Common myeloid progenitor, CD34-positive (primary cell): ENCODE measurements at places on chromosomes 5 and 9.

GRCh38 chr5:10503321-10503720 is 60.5 kb upstream of the ANKRD33B start:
- no peak for DNase-seq

DNA sequence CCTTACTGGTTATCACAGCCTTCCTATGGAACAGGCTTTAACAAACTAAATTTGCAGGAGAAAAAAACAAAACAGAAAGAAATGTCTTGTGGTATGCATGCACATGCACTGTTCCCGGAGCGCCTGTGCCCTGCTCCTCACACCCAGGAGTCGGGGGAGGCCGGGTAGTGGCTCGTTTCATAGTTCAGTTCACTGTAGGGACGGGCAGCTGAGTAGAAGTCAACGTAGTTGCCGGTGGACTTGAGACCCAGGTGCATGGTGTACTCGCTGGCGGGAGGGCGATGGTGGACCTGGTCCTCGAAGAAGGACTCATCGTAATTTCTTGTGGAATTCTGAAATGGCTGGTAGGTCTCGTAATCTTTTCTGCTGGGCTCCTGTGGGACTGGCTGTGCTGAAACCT is 212.3 kb upstream of the DAP start:
- no peak for DNase-seq

DNA sequence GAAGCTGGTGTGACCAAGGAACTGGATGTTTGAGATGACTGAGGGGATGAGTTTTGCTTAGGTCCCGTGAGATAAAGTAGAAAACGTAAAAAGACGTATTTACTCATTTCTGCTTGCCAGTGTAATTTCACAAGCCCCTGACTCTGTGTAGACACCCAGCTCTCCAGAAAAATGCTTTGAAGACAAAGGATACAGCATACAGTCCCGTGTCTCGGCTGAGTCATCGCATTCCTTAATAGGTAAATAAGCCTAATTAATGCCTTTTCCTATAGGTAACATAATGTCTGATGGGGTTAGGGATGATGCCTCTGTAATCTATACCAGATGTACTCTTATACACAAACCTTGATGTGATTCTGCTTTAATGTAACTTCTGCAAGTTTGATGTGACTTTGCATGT is 20.2 kb downstream of the S100Z start:
- no peak for DNase-seq

- DNase-seq = no peak
These were observed 30.1 kb upstream of the LRRC14B start for GRCh38 chr5:160921-161802.

- no peak for DNase-seq
These were observed 358.8 kb downstream of the ELAVL2 start for GRCh38 chr9:23467276-23467675.

DNA sequence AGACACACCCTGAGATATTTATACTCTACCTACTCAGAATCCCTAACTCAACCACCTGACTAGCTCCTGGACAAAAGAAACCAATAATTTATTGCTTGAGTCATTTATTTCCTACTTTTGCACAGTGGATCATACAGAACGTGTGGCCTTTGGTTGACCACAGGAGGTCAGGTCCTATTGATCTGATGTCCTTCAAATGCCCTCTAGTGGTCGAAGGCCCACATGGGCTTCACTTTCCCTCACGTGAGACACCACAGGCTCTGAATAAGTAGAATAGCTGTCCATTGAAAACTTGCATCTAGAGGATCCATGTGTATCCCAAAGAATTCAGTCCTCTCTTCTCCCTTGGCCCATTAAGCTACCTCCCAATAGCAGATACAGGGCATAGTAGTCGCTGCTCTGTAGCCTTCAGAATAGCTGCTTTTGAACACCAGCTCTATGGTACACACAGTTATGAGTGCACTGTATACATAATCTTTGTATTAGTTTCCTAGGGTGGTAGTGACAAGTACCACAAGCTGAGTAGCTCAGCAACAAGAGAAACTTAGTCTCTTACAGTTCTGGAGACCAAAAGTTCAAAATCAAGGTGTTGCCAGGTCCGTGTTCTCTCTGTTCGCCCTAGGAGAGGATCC is 177.6 kb upstream of the SMARCA2 start:
- DNase-seq = peak; percentile 4

DNA sequence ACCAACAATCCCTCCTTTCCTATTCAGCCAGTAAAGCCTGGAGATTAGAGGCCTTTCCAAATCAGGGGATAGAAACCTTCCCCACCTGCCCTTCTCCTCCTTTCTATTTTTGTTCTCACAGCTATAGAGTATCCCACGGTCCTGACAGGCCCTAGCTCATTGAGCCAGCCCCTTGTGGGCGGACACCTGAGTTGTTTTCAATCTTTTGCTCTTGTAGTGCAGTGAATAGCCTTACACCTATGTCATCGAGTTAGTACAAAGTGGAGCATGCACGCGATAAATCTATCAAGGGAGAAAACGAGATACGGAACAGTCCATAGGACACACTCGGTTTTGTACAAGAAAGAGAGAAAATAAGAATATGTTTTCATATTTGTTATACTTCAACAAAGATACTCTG is 77.2 kb downstream of the TSPAN17 start:
- no peak for DNase-seq

DNA sequence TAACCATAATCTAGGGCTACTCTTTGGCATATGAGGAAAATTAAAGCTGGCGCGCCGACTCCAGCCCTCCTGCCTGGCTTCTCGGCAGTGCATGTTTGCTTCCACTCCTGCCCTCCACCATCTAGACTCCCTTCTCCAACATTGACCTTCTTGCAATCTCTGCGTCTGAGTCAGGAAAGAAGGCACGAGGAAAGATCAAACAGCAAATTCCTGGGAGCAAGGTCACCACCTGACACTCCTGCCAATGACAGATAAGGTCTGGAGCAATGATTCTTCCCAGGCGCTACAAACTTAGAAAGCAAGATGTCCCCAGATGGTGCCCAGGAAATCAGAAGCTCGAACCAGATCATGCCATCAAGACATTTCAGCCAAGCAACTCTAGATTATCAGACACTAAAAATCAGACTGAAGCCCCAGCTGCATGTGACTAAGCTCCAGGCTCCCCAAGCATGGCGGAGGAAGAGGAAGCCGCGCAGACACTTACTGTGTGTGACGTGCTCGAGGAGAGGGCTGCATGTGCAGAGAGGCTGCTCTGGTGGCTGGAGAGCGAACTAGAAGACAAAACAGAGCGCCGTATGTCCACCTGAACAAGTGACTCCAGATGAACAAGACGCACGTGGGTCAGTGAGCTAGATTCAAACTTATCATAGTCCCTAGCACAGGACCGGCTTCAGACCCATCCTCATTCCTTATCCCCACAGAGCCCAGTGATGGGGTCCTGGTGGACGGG is 115.3 kb downstream of the UBE2R2 start:
- no peak for DNase-seq

- no peak for DNase-seq
These were observed 775.8 kb downstream of the EFNA5 start for GRCh38 chr5:106894964-106895363.

- no peak for DNase-seq
These were observed 27.7 kb downstream of the PCDHB15 start for GRCh38 chr5:141272906-141273305.

DNA sequence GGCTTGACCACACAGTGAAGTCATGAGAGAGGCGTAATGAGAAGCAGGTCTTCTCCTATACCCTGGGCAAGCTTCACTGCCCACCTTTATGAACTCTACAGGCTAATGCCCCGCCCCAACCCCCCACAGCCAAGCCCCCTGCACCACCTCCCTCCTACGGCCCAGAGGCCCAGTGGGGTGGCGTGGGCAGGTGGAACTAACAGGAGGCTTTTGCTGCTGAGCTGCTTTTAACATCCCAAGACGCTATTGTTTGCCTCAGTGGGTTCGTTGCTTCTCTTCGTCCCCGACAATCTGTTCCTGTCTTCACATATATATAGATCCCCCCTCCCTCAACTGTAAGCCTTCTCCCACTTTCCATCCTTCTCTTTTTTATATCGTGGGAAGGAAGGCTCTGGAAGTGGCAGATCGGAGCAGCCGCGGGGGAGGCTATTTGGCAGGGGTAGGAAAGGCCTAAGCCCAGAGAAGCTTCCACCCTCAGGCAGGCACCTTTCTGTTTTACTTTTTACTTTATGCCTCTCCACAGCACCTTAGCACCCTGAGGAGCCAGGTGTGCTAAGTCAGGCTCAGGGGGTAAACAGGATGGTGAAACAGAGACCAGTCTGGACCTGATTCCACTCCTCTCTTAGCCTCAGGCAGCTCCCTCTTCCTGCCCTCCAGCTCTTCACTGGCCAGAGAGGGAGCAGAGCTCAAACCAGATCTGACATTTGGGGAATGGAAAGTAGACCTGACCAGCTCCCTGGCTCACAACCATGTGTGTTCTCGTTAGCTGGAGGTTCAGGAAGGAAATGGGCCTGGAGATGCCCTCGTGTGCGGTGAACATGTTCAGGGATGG is 26.5 kb downstream of the CD74 start:
- peak; percentile 35 for DNase-seq

DNA sequence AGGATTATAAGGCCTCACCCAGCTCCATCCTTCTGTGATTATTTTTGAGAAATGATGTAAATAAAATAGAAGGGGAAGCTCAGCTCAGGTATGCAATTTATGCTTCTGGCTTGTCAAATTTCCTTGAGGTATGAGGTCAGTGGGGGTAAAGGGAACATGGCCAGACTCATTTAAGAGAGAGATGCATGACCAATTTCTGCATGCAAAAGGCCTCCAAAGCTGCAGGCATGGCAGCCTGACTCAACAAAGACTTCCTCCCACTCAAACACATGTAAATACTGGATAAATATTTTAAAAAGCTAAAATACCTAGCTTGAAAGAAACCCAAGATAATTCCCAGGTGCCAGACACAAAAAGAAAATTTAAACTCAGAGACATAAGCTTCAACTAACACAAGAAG is 101.4 kb upstream of the SLC1A3 start:
- DNase-seq = no peak

- DNase-seq = no peak
These were observed 108.4 kb downstream of the SLIT3 start for GRCh38 chr5:169192536-169192935.

GRCh38 chr5:98776066-98776705 is 2.7 kb downstream of the RGMB start:
- no peak for DNase-seq

DNA sequence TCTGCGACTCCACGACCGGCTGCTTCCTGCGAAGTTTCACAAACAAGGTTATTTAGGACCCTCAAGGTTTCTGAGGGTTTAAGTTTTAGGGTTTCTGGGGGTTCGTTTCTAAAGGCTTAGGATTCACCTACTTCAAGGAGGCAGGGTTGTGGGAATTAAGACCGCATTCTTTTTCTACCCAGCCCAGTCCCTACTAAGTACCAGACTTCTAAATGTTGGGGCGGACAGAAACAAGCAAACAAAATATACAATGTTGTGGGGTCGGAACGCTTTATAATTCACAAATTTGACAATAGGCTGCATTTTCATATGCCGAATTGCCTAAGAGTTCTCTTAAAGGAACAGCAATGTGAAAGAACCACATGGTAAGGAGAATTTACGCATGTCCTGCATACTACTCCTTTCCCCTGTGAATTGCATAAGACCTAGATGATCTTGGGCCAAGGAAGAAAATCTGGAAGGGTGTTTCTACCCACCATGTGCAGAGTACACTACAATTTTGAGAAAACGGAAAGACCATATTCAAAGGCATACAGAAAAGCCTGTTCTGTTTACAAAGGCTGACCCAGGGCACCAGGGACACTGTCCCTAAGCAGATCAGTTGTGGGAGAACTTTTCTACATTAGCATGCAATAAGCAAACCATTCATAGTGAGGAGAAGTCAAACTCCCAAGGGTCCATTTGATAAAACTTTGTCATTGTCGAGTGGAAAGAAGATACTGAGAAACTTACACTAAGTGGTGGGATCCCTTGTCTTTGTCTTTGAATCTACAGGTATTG is 457.3 kb downstream of the RAB3C start:
- DNase-seq = peak; percentile 58

DNA sequence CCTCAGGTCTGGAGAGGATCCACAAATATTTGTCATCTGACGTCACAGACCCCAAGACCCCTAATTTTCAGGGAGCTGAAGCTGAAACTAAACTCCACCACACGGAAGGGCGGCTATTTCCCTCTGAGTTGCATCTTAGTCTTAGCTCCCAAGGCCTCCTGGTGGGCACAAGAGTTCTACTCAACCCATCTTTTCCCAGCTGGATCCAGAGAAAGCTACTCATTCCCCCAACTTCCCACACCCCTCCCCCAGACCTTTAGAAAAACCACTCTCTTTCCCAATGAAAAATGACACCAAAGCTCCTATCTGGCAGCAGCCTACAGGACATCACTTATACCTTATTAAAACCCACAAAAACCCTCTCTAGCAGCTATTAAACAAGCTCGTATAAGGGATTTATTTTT is 67.1 kb upstream of the SLC1A1 start:
- DNase-seq = no peak

DNA sequence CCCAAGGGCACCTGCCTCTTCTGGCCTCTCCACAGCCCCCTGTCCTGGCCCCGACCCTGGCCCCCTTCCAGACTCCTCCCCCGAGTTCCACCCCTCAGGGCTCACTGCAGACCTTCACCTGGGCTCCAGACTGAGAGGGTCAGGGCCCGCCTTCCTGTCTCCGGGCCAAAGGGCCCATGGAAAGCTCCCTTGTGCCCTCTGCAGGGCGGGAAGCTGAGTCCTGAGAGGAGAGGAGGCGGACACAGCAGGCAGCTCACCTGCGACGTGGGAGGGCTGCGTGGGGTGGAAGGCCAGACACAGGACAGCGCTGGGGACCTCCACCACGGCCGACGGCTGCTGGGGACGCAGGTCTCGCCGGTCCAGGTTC is 20.6 kb downstream of the DYNC2I2 start:
- no peak for DNase-seq

DNA sequence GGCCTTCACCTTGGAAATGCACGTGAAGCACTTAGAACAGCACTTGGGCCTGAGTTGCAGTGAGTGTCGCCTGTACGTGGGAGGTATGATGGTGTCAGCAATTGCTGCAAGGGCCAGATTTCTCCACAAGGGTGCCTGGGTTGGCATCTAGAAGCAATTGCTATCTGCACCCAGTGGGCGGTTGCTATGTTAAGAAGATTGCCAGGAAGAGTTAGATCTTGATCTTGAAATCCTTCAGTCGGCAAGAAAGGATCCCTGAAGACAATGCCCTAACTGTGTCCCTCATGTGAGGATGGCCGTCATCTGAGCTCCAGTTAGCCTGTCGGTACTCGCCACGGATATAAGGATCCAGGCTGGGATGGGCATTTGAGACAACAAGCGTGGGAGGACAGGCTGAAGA is 62.9 kb downstream of the MAMDC2 start:
- DNase-seq = no peak

- no peak for DNase-seq
These were observed 10.7 kb downstream of the PBX3 start for GRCh38 chr9:125757834-125758233.

DNA sequence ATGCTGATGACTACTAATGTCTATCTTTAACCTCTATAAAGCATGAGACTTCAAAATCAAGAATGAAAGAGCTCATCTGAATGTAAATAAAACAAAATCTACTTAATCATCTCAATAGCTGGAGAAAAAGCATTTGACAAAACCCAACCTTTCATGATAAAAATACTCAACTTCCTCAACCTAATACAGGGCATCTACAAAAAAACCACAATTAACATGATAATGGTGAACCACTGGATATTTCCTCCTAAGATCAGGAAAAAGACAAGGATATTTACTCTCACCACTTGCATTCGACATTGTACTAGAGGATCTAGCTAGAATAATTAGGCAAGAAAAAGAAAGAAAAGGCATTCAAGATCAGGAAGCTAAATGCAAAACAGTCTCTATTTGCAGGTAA is 49.3 kb downstream of the FAM169A start:
- DNase-seq = no peak
